SW480 (cell line): ENCODE measurements at places on chromosomes 6 and 20.

GRCh38 chr20:57589728-57590484, 29.0 kb downstream of the PCK1 start:
- no peak for DNase-seq

DNA sequence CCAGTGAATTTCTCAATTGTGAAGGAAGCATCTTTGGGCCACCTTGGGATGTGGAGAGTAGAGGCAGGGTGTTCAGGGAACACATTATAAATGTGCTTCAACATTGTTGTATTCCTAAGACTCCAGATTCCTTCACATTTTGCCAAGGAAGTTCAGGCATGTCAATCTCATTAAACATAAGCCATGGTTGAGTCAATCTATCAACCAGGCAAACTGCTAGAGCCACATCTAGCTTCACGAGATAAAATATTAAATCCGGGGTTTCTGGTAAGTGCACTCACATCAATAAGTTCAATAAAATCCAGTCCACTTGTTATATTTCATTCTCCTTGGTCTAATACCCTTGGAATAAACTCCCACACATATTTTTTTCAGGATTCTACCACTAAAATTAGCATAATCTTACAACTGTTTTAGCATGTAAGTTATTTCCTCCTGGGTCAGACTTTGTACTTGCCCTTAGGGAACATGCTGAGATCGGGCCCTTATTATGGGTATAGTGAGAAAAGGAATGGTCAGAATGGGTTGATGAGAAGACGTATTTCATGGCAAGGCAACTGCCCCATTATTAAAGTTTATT, 93.6 kb downstream of the ADTRP start:
- no peak for DNase-seq

GRCh38 chr20:53077373-53078205, 105.4 kb downstream of the TSHZ2 start:
- peak; percentile 40 for DNase-seq

GRCh38 chr6:43509984-43510826, at the start of gene LRRC73:
TSS of gene LRRC73 (minus strand) at chr6:43510346. CDS start at chr6:43509785, 561 bp downstream.
- DNase-seq, result peak; percentile 61

DNA sequence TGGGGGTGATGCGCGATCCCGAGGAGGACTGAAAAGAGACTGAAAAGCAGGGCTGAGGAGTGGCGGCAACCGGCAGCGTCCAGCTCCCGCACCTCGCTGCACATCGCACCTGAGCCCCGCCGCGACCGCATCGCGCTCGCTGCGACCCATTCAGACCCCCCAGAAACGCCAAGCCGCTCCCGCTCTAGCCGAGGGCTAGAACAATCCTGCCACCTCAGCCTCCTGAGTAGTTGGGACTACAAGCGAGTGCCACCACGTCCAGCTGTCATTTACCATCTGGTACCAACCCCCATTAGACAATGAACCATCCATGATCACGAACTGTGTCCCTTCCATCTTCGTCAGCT, 33.2 kb downstream of the HLA-A start:
- no peak for DNase-seq

- peak; percentile 31 for DNase-seq
Measured at GRCh38 chr6:100078509-100078908, 84.5 kb upstream of the MCHR2 start.

DNA sequence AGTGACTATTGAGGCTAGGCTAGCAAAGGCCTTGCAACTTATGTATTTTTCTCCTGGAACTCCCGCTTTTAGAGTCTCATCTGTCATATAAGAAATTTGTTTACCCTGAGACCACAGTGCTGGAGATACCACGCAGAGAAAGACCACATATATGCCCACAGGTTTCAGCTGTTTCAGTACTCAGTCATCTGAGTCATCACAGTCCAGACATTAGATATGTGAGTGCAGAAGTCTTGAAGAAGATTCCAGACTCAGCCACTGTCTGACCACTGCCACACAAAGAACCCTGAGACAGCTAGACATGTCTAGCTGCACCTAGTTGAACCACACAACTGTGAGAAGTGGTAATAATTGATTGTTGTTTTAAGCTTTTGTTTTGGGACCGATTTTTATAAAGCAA, 648.3 kb downstream of the EPM2A start:
- no peak for DNase-seq

DNA sequence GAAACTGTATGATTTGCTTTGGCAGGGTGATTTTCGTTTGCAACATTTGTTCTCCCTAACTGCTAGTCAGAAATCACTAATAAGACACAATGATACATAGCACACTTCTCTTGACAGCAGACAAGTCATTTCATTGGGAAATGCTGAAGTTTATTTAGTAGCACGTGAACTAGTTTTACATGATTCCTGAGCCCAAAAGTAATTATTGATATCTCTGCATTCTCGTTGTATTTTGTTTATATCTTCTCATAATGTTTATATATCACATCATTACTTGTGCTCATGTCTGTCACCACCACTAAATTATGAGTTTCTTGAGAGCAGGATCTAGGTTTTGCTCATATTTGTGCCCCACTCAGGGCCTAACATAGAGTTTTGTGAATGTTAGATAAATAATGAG, 151.7 kb downstream of the KIF6 start:
- no peak for DNase-seq

DNA sequence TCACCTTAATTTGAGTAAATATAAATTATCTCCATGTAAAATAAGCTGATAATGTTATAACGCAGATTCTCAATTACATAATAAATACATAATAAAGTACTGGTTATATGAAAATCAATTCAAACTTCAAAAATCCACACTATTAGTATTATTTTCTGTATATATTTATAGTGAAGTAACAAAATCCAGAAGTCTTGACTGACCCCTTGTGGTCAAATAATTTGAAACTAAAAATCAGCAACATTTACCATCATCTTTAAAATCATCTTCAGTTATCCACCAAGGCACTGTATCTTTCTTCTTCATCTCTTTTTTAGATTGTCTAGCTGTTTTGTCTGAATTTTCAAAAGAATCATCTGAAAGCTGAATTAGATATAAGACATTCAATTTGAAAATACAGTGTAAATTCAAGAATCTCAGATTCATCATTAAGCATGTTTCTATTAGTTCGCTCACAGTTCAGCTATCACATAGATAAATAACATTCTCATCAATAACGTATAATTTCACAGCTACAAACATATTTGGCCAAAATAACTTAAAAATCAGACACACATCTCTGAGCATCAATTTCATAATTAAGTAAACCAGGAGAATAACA, 6.5 kb downstream of the CEP162 start:
- DNase-seq, result no peak

GRCh38 chr20:54469952-54470351, 5.4 kb upstream of the DOK5 start:
- DNase-seq, result no peak

- no peak for DNase-seq
Measured at GRCh38 chr6:168540713-168541291, 99.8 kb downstream of the SMOC2 start.

GRCh38 chr6:15490242-15491100, 172.4 kb downstream of the DTNBP1 start:
- no peak for DNase-seq

DNA sequence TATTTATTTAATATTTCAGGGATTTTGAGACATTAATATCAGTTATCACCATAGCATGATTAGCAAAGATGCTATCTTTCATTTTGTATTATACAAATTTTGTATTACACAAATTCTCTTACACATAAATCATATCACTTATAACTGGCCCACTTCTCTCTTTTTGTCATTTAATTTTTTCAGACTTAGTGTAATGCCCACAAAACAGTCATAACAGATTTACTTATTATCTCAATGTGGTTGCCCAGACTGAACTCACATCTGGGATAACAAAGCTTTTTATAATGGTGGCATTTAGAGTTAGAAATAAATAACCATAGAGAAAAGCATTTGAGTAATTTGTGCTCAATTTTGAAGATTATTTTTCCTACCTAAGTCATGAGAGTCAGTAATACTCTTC, 148.3 kb downstream of the TFAP2B start:
- no peak for DNase-seq

GRCh38 chr20:13995841-13996240, 525 bp downstream of the MACROD2 start:
- peak; percentile 54 for DNase-seq

DNA sequence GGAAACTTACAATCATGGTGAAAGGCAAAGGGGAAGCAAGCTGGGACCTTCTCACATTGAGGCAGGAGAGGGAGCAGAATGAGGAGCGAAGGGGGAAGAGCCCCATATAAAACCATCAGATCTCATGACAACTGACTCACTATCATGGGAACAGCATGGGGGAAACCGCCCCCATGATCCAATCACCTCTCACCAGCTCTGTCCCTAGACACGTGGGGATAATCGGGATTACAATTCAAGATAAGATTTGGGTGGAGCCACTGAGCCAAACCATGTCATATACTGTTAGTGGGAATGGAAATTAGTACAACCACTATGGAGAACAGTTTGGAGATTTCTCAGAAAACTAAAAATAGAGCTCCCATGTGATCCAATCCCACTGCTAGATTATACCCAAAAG, 163.7 kb downstream of the MANEA start:
- DNase-seq, result no peak

DNA sequence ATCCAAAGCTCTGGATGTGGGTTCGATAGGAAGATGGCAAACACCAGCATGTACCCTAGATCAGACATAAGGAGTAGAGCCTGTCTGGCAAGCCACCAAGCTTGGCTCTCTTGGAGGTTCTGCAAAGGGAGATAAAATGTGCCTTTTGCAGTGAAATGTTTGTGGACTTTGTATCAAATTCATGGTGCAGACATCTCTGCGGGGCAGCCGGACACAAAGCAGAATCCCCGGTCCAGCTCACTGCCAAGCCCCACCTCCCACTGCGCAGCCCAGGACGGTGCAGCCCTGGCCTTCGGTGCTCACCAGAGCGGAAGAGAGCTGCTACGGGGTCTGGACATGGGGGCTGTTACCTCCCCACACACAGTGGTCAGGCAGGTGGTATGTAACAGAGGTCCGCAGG, 333.6 kb upstream of the JARID2 start:
- DNase-seq, result no peak

DNA sequence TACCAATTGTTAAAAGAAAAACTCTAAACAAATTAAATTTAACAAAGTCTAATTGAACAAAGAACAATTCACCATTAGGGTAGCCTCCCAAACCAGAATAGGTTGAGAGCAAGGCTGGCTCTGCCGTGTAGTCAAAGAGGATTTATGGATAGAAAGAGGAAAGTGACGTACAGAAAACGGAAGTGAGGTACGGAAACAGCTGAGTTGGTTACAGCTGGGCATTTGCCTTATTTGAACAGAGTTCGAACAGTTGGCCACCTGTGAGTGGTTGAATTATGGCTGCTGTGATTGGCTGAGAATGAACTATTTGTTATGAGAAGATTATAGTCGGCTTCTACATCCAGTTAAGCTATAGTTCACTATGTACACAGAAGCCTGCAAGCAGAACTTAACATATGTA, 18.5 kb upstream of the ISM1 start:
- DNase-seq, result no peak

- DNase-seq, result peak; percentile 85
Measured at GRCh38 chr6:16277101-16277981, 39.0 kb downstream of the GMPR start.

- DNase-seq, result no peak
Measured at GRCh38 chr6:136535017-136535765, 15.0 kb downstream of the MAP7 start.

GRCh38 chr6:142631517-142632385, 313.2 kb downstream of the HIVEP2 start:
- no peak for DNase-seq

GRCh38 chr20:48682529-48683363, 145.1 kb downstream of the PREX1 start:
- peak; percentile 84 for DNase-seq

GRCh38 chr20:9258901-9259300, 190.0 kb downstream of the PLCB4 start:
- DNase-seq, result no peak

GRCh38 chr6:132466952-132467351, 46.0 kb downstream of the STX7 start:
- DNase-seq, result no peak

GRCh38 chr6:113953346-113953745, 17.6 kb downstream of the HDAC2 start:
- DNase-seq, result no peak

- peak; percentile 18 for DNase-seq
Measured at GRCh38 chr6:137926207-137926731, 59.2 kb downstream of the TNFAIP3 start.

GRCh38 chr20:43408848-43409576, 48.7 kb upstream of the SRSF6 start:
- DNase-seq, result peak; percentile 72

- DNase-seq, result no peak
Measured at GRCh38 chr6:158756977-158757752, 62.0 kb downstream of the EZR start.

- no peak for DNase-seq
Measured at GRCh38 chr6:134106702-134107101, 54.3 kb upstream of the SLC2A12 start.

DNA sequence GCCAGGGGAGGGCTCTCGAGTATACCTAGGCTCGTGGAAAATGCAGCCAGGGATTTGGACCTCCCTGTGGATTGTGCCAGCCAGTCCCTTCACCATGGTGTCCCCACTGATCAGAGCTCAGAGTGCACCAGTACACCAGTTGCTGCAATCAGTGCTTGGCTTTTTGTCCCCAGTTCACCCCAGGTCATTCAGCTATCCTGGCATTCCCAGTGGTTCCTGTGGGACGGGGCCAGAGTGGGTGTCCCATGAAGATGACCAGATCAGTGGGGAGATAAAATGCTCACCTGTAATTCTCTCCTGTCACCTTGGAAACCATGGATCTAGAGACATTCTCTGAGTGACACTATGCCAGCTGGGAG, 23.8 kb downstream of the MAS1 start:
- no peak for DNase-seq

DNA sequence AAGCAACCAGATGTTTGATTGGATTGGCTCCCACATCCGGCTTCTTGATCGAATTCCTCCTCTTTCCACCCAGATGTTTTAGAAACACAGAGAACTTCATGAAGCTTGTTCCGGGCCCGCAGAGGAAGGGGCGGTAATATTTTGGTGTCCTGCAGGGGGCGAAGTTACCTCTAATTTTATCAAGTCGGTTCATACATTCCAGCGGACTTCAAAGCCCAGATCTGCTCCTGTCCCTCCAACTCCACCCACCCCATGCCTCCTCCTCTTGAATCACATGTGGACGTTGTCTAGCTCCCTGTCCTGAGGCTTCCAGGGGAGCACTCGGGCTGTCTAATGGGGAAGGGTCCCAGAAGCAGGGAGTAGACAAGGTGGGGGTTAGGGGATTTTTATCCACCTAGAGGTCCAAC, 2.9 kb upstream of the BMP6 start:
- peak; percentile 83 for DNase-seq

DNA sequence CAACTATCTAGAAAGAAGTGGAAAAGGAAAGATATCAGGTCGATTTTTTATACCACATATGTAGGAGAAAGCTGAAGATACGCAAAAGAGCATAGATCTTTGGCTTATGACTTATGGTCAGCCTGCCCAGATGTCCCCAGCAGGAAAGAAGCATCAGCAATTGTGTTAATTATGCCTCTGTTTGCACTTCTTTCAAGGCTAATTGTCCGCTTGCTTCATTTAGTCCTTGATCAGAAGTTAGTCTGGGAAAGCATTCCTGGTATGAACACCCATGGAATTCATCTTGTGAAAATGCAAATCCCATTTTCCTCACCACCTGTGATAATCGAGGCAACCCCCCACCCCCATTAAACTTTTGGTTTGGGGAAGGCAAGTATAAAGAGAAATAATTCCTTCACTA, 62.8 kb downstream of the ATP9A start:
- no peak for DNase-seq
